ENCODE measurements at places on chromosomes 1 and 21.

- no peak for DNase-seq
These were observed 50.3 kb downstream of the USP24 start for GRCh38 chr1:55164906-55165305.

DNA sequence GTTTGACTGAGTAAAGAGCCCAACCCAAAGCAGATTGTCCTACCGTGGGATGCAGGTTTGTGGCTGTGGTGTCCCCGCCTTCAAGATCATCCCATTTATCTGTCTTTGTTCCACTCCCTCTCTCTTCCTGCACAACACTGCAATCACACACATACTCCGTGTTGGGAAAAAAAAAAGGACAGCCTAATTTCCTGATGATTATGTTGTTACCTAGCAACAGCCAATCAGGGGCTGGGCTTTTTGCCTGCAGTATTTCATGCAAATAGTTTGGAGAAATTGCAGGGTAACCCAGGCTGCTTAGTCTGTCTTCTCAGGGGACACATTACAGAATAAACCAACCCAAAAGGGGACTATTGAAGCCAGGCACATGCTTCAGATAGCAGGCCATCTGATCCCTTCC is 38.3 kb downstream of the PHC2 start:
- DNase-seq: no peak

DNA sequence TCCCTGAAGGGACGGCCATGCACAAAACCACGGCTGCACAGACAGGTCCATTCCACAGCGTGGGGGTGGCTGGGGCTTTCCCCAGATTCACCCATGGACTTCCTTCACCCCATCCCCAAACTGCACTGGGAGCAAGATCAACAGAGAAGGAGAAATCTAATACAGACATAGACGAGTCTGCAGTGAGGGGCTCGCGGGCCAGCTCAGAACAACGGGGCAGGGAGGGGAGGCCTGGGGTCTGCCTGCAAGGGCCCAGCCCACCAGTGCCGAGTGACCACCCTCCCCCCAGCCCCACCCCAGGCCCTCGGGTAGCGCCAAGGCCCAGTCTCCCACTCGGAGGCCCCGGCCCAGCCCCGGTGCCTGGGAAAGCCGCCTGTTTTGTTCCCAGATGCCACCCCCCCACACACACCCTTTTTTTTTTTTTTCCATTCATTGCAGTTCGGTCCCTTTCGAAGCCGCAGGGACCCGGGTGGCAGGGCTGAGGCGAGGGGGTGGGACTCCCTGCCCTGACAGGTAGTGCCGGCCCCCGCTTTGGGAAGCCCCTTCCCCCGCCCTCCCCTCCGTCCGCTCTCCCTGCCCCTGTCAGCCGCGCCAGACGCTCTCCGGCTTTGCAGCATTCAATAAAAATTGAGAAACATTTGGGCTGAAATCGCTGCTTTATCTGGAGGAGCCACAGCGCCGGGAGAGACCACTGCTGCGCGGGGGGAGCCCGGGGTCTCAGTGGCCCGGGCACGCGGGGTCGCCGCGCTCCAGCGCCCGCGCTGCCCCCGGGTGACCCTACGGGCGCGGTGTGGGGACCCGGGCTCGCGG is 543 bp upstream of the EPHB2 start:
- no peak for DNase-seq

GRCh38 chr1:17826165-17826488 is 71.0 kb downstream of the ACTL8 start:
- no peak for DNase-seq

GRCh38 chr1:7119156-7119555 is 333.9 kb downstream of the CAMTA1 start:
- no peak for DNase-seq

- no peak for DNase-seq
These were observed 6.6 kb downstream of the PEX10 start for GRCh38 chr1:2405588-2406295.

GRCh38 chr1:204419064-204419403 is 7.4 kb upstream of the PPP1R15B start:
- DNase-seq: no peak

DNA sequence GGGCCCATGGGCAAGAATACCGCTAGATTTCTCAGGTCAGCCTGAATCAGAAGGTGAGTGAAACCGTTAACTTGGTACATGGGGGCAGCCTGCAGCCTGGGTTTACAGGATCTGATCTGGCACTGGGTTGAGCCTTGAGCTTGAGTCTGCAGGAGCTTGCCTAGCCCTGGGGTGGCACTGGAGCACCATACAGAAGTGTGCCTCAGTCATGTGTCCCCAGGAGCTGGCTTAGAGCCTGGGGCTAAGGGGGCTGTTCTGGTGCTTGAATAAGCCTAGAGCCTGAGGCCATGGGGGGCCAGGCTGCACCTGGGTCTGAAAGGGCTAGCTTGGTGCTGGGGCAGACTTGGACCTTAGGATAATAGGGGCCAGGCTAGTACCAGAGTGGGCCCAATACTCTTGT is 457.2 kb upstream of the PBX1 start:
- DNase-seq: no peak

DNA sequence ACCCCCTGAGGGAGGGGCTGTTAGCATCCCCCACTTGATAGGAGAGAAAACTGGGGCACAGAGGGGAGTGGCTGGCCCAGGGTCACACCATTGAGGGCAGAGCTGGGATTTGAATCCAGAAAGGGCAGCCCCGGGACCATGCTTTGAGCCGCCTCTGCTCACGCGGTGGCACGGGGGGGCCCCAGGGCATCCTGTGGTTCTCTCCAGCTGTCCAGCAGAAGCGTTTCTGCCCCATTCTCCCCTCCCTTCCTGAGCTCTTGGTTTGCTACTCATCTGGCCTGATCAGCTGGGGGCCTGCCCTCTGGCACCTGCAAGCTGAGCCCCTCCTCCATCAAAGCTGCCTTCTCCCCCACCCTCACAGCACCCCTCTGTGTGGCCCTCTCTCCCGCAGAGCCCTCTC is 37.5 kb downstream of the FBXO2 start:
- DNase-seq: no peak

- DNase-seq: no peak
These were observed 67.2 kb downstream of the SYDE2 start for GRCh38 chr1:85133565-85134159.

- DNase-seq: no peak
These were observed 80.8 kb downstream of the PGBD5 start for GRCh38 chr1:230345139-230345885.

DNA sequence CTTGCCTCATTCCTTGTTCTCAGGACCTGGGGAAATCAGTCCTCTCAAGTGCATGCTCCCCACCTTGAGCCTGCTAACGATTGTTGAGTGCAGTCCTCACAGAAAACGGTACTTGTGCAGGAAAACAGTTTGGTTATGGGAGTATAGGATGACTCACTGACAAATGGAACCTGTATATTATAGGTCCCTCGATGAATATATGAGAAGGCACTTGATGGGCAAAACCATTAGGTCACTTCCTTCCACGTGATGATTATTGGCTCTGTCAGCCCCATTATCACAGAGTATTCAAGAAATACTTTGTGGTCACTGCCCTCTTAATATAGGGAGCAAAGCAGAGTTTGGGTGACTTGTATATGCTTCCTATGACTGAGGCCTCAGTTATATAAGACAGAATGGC is 6.2 kb downstream of the CCDC17 start:
- DNase-seq: peak; percentile 49

DNA sequence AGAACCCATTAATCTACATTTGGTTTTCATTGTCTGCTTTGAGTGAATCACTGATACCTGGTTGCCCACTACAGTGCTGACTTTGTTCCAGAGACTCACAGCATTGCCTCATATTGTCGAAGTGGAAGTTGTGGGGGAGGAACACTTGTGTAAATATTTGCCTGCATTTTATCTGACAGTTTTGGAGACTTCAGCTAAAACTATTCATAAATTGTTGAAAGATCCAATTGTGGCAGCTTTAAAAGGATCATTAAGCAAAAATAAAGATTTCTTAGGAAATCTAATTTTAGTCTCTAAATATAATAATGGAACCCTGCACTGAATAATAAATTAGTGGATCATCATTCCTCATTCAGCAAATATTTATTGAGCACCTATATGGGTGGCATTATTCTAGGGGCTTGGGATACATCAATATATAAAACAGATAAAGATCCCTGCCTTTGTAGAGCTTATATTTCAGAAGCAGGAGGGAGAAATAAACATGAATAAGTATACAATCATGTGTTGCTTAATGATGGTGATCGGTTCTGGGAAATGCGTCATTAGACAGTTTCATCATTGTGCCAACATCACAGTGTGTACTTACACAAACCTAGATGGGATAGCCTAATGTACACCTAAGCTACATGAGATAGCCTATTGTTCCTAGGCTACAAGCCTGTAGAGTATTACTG is 73.5 kb downstream of the OSBPL9 start:
- DNase-seq: peak; percentile 72

DNA sequence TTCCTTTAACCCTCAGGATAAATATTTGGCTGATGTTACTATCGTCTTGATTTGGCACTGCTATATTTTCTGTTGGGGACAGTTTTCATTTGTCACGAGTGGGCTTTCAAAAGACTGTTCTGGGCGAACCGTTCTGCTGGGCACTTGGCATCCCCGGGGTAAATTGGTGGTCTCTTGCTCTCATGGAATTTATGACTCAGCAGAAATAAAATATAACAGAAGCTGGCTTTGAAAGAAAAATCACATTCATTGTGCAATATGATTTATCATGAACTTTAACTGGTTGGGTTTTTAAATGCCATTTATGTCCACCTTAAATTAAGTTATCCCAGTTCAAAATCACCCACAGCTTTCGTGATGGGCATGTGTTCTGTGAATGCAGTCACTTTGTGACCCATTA is 147.3 kb downstream of the KAZN start:
- DNase-seq: no peak

DNA sequence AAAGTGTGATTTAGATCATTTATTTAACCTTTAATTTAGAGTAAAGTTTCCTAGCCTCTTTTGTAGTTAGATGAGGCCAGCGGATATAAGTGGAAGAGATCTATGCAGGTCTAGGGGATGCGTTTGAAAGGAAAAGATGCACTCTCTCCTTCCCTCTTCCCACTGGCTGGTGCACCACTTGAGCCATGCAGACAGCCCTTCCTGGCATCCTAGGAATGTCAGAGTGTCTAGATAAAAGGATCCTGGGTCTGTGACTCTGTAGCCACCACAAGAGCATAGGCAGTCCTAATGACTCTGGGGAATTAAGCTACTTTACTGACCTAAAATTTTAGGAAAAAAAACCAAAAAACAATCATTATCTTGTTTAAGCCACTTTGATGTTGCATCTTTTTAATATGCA is 16.0 kb upstream of the STUM start:
- DNase-seq: no peak

DNA sequence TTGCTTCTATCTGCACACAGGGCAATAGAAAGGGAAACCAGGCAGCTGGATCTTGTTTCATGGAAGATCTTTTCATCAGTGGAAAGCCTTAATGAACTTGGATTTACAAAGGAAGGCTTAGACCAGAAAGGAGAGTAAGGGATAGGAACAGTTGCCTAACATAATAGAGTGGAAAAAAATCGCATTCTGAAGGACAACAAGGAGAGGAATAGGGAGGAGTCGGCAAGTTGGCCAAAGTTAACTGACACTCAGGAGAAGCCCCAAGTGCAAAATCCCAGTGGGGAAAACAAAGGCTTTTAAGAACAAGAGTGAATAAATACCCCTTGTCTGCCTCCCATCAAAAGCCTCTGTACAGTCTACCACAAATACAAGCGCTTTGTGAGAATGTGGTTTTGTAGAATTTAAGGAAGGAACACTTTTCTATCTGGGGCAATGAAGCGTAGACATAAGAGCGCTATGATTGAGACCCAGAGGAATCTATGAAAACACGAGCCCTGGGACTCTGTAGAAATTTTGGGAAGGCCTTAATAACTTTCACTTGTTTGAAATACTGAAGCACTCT is 74.1 kb downstream of the ZNF648 start:
- DNase-seq: no peak

- peak; percentile 28 for DNase-seq
These were observed 97.6 kb downstream of the APP start for GRCh38 chr21:26072666-26073615.

- DNase-seq: no peak
These were observed 26.1 kb downstream of the IRF2BP2 start for GRCh38 chr1:234583755-234584419.
